ENCODE measurements at places on chromosomes 1 and 21. TPM values are rescaled to one million over a fixed set of nuclear protein-coding genes. Genes with fewer than 3 reads are reported as not detected.

The SPATA21 gene
- not detected for total RNA-seq

The KCNJ9 gene
- not detected for total RNA-seq

The AMY1C gene
- not detected for total RNA-seq

The ATP1A4 gene
- total RNA-seq, result not detected

The IVL gene
- total RNA-seq, result 0.06 TPM

The CALML6 gene
- not detected for total RNA-seq

Measured in Daoy (cell line).